ENCODE measurements at places on chromosomes 7 and 10.

DNA sequence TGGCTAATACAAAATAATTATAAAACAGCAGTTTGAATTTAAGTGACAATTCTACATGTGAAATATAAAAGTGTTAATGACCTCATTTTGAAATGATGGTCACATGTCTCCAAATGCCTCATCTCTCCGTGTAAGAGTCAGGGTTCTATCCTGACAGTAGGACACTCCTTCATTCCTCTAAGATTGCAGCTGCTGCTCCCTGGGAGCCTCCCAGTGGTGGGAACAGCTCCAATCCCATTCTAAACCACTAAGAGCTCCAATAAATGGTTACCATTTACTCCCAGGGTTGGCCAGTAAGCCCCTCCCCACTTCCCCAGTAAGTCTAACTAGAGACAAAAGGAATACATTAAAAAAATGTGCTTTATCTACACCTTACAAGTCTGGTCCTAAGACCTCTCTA, 344.6 kb upstream of the AOAH start:
- DNase-seq: no peak

DNA sequence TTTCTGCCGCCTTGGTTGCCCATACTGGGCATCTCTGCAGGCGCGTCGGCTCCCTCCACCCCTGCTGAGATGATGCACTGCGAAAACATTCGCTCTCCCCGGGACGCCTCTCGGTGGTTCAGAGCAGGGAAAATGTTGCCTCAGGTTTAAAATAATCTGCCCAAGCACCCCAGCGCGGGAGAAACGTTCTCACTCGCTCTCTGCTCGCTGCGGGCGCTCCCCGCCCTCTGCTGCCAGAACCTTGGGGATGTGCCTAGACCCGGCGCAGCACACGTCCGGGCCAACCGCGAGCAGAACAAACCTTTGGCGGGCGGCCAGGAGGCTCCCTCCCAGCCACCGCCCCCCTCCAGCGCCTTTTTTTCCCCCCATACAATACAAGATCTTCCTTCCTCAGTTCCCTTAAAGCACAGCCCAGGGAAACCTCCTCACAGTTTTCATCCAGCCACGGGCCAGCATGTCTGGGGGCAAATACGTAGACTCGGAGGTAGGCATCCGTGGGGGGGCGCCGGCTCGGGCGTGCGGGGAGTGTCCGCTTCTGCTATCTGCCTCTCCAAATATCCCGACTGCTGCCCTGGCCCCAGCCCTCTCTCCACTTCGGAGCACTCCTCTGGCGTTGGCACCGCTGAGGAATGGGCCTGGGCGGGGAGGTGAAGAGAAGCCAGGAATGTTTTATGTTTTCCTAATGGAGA, at the start of gene CAV1:
Gene CAV1 (plus strand): TSS at position 428 of the 689 bp plus-strand sequence. CDS start 27 bp downstream, at position 455.
- DNase-seq: no peak

GRCh38 chr7:81685270-81685868, 84.5 kb downstream of the HGF start:
- no peak for DNase-seq

DNA sequence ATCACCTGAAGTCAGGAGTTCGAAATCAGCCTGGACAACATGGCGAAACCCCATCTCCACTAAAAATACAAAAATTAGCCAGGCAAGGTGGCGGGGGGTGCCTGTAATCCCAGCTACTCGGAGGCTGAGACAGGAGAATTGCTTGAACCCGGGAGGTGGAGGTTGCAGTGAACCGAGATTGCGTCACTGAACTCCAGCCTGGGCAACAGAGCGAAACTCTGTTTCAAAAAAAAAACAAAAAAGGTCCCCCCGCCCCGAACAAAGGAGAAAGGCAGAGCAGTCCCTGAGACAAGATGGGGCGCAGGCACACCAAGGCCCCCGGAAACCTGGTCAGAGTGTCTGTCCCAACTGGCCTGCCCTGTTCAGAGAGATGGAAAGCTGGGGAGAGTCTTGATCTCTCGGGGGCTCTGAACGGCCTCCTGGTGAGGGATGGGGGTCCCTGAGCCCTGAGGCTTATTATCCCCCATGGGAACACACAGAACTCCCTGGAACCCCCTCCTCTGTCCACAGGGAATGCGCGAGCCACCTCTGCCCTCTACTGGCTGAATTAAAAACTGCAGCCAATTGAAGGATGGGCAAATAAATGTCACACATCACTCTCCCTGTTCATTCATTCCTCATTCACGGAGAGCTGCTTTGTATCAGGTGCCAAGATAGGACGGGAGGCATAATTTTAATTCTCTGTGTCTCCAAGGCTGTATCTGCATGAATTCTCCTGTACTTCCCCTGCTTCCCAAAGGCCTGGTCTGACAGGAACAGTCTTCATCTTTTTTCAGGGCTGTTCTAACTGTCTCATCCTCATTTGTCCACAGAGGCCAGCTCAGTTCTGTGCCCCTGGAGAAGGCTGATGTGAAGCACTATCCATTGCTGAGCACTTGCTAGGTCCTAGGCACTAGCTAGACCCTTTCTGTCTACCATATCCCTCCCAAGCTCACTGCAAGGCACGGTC, 28.9 kb downstream of the MAT1A start:
- no peak for DNase-seq

GRCh38 chr7:94561841-94562514, 52.4 kb downstream of the CASD1 start:
- DNase-seq: no peak

DNA sequence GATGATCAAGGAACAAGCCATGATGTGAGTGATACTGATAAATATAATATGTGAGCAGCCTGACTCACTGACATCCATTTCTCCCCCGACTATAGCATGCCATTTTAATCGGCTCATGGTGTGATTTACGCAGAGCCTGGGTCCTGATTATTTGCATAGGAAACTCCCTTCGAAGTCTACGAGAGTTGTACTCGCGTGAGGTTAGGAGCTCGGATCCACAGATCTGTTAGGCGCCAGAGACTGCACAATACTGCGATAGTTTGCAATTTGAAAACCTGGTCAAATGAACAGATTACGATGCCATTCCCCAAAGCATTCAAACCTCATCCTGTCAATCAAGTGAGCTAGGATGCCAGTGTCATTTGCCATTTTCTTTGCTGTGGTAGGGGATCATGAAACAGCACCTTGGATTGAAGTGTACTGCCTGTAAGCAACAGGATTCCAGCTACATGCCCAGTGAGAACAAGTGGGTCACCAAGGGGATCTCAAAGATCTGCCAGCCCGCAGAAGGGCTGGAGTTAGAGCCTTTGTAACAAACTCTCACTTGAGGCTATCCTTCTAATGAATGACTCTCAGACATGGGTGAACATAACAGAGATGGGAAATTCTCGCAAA, 158.3 kb downstream of the FRMD4A start:
- no peak for DNase-seq

- DNase-seq: no peak
These were observed 7.9 kb downstream of the KNDC1 start for GRCh38 chr10:133167693-133168616.

DNA sequence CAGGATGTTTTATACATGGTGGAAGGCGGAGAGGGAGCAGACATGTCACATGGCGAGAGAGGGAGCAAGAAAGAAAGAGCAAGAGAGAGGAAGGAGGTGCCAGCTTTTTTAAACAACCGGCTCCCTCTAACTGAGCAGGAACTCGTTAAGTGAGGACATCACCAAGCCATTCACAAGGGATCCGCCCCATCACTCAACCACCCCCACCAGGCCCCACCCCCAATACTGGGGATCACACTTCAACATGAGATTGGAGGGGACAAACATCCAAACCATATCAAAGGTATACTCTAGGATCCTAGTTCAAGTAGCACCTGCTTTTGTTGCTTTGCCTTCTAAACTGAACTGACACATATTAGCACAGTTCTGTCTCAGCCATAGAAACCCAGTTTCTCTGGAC, 141.9 kb upstream of the KLF14 start:
- DNase-seq: no peak

DNA sequence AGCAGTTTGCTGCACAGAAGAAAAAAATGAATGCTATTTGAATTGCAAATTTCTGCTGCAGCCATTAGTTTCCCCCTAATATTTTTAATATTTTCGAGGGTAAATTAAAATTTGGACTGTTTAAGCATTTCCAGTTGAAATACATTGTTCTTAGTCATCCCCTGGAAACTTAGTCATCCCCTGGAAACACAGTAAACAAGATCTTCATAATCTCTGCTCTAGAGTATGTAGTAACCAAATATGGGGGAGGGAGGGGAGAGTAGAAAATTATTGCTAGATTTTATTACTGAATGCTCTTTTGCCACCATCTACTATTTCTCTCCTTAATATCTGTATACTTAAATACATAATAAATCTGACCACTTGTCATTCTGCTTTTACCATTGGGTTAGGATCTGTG, 1053.3 kb downstream of the SORCS1 start:
- DNase-seq: no peak

DNA sequence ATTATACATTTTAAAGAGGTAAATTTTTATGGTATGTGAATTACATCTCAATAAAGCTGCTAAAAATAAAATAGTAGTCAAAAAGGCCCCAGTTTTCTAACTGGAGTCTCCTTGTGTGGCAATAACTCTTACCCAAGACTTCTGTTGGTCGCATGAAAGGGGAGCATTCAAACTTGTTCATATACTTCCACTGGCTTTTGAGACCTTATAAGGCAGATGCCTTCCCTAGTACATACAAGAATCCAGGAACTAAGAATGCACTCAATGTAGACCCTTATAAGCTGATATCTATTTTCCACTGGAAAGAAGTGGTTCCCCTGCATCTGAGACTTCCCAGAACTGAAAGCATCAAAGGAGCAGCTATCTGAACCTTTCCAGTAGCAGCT, 13.0 kb downstream of the BCAP29 start:
- no peak for DNase-seq

DNA sequence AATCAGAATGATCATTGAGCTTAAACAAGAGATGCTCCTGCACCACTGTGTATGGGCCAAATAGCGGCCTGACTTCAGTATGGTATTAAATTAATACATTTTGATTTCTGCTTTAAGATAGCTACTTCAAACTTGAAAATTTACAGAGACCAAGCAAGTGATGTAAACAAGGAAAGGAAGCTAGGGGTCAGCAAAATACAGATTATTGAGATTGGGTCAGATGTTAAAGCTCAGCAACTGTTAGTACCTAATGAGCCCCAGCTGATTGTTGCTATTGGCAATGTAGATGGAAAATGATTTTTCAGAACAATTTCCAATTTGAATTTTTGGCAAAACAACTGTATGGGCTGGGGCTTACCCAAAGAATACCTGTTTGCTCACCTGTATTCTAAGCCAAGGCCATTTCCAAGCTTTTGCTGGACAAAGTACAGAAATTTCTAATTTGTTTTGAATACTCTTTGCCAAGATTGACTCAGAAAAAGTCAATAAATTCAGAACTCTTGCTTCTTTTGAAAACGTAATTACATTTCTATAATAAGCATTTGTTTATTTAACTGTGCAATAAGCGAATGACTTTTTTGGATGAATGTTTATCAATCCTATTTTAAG, 23.0 kb upstream of the DLD start:
- DNase-seq: no peak

GRCh38 chr7:28155964-28156363, 24.6 kb downstream of the JAZF1 start:
- DNase-seq: no peak

DNA sequence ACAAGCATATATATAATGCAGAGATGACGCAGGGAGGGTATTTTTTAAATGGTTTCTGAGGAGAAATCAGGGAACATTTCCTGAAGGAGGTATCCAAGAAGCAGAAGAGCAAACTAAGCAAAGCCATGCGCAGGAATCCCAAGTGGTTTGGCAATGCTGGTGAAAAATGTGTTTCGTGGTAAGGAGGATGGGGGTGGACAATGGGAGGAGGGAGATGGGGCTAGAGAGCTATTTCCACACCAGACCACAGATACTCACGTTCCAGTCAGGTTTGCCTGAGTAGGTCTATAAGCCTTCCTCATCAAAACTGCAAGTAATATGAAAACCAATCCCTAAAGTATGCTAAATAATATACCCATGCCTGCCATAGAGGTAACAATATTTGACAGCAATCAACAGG, 223.7 kb upstream of the MKLN1 start:
- no peak for DNase-seq

GRCh38 chr10:101712997-101713396, 18.0 kb upstream of the FBXW4 start:
- no peak for DNase-seq

GRCh38 chr10:95618101-95618500, 38.4 kb downstream of the ALDH18A1 start:
- DNase-seq: no peak

DNA sequence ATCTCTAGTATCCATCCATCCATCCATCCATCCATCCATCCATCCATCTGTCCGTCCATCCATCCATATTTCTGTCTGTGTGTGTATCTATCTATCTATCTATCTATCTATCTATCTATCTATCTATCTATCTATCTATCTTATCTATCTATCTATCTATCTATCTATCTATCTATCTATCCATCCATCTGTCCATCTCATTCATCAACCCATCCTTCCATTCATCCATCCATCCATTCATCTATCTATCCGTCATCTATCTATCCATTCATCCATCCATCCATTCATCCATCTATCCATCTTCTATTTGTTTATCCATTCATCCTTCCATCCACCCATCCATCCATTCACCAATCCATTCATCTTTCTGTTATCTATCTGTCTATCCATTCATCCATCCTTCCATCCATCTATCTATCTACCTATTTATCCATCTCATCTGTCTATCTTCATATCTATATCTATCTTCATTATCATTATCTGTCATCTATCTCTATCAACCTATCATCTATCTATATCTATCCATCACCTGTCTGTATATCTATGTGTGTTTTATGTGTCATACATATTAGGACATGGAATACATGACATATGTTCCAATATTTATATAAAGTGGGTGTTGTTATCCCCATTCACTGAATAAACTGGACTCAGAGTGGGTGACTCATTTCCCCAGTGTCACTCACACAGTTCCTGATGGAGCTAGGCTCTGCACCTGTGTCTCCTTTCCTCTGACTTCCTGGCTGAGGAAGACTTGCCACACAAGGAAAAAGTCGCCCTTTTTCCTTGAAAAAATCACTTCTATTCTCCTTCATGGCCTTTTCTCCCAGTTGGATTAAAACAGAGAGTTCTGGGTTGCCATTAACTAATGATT, 200.1 kb downstream of the CCDC3 start:
- no peak for DNase-seq

GRCh38 chr7:98785929-98786571, 83.8 kb downstream of the TMEM130 start:
- DNase-seq: no peak

- no peak for DNase-seq
These were observed 150.4 kb downstream of the CXCL12 start for GRCh38 chr10:44234483-44234875.

DNA sequence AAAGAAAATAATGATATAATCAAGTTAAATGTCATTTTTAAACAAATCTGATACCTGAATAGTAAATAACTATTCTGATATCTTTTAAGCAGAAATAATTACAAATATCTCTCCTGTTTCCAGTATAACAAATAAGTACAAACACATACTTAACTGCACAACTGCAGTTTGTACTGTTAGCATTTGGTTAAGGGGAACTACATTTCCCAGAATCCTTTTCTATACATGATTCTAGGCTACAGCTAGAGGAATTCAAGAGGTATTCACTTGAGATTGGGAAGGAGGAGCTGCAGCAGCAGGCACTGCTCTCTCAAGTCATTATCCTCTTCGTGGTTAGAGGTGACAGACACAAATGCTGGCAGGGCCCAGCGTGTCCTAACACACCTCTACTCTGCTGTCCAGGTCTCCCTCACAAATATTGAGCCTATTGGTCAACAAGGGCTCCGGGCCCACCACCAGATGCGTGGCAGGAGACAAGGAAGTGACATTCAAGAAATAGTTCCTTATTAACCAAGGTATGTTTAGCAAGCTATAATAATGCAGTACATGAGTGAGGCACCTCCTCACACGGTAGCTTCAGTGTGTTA, 255.1 kb upstream of the MKLN1 start:
- DNase-seq: no peak

Measured in cerebellar nuclear complex (tissue), 1 donor.